ENCODE measurements at places on chromosomes 7 and 10. TPM values are rescaled to one million over a fixed set of nuclear protein-coding genes. Genes with fewer than 3 reads are reported as not detected.

HKDC1 gene
- not detected for polyA plus RNA-seq

ZNF511 gene
- polyA plus RNA-seq = 104 TPM

RBP3 gene
- not detected for polyA plus RNA-seq

DOCK4 gene
- 6.3 TPM for polyA plus RNA-seq

INSYN2A gene
- 0.77 TPM for polyA plus RNA-seq

PRRT4 gene
- polyA plus RNA-seq = 0.55 TPM

- peak; percentile 98 for DNase-seq
Observed at GRCh38 chr10:102461187-102462054, 10.1 kb upstream of the C10orf95 start.

- DNase-seq = no peak
Observed at GRCh38 chr10:79139124-79139835, 70.5 kb downstream of the ZMIZ1 start.

- no peak for DNase-seq
Observed at GRCh38 chr10:102425444-102425843, 4.8 kb downstream of the FBXL15 start.

DNA sequence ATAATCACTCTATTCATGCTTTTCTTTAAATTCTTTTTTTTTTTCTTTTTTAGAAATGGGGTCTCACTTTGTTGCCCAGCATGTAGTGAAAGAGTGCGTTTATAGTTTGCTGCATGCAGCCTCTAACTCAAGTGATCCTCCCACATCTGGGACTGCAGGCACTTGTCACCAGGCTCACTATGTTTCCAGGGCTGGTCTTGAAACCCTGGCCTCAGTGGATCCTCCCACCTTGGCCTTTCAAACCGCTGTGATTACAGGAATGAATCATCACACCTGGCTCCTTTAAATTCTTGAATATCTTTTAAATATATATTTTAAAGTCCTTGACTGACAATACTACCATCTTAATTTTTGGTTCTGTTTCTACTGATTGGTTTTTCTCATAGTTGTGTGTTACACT lies 591.6 kb upstream of the KCND2 start:
- no peak for DNase-seq

GRCh38 chr10:78894841-78895195 lies 173.9 kb upstream of the ZMIZ1 start:
- DNase-seq = no peak

GRCh38 chr7:106964466-106964865 lies 80.0 kb upstream of the PRKAR2B start:
- DNase-seq = peak; percentile 23

DNA sequence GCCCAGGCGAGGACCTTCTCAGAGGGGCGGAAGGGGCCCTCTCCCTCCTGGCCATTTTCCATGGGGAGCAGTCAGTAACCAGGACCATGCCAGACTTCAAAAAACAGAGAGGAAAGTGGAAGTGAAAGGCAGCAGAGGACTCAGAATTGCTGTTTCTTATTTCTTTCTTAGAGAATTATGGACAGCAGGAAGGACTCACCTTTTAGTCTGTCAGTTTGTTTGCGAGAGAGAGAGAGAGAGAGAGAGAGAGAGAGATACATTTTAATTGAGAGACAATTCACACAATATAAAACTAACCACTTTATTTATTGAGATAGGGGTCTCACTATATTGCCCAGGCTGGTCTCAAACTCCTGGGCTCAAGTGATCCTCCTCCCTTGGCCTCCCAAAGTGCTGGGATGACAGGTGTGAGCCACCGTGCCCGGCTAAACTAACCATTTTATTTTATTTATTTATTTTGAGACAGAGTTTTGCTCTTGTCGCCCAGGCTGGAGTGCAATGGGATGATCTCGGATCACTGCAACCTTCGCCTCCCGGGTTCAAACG lies 24.5 kb downstream of the SCD start:
- no peak for DNase-seq

DNA sequence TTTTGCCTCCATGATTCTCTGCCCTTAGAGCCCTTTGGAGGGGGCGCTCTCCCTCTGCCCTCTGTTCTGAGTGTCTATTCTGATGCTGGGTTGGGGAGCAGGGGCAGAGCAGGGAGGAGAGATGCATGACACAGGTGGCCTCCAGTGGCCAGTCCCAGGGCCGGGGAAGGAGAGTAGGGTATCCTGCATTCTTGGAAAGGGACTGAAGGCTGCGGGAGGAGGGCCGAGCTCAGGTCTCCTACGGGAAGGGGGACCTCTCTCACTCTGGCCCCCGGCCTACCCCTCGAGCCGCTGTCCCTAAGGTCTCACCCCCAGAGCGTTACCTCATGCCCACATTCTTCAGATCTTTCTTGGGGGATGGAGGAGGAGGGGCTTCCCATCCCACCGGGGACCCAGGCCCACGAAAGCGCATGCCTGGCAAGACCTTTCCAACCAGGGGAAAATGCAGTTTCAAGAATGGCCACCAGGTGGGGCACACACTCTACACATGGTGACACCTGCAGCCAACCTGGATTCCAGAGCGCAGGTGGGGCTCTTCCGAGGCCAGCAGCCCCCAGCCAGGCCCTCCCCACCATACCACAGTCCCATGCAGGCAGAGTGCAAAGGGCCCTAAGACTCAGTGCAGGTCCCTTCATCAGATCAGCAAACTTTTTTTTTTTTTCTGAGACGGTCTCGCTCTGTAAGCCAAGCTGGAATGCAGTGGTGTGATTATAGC lies 86.4 kb downstream of the MYL10 start:
- DNase-seq = peak; percentile 93

GRCh38 chr10:84783386-84783785 lies 455.0 kb downstream of the CCSER2 start:
- peak; percentile 65 for DNase-seq
